Omental fat pad (tissue), 4 donors: ENCODE measurements at places on chromosomes 13 and 19. TPM values are rescaled to one million over a fixed set of nuclear protein-coding genes. Genes with fewer than 3 reads are reported as not detected.
A peak's percentile ranks its signal among the peaks of the same experiment; 100 is the strongest.

ZNF682 gene
- total RNA-seq, result 1.5 TPM

CYP2F1 gene
- total RNA-seq, result not detected

SYNE4 gene
- total RNA-seq, result not detected

DNA sequence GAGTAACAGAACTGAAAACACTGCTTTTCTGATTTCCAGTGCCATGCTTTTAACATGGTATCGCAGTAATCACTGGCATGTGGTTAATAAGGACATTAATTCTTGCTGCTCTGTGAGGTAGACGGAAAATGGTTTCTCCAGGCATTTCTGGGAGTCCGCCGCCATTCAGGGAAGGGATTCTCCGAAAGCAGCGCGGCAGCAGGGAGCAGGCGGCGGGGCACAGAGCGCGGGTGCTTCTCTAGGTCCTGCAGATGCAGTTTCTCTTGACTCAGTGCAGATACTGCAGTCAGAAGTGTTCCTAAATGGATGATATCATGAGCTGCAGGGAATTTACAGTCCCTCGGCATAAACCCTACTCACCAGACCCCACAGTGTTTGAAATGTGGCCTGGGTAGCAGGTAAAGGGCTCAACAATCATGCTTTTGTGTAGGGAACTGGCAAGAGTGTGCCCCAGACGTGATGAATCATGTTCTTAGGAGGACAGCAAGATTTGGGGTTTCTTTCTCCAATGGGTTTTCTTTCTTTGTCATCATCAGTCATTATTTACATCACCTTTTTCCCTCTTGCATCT lies 338.6 kb upstream of the ARGLU1 start:
- no peak for DNase-seq

GRCh38 chr19:980133-980998 lies 3.8 kb upstream of the WDR18 start:
- DNase-seq, result no peak

- no peak for DNase-seq
Observed at GRCh38 chr19:4365341-4365740, 22.0 kb downstream of the MPND start.

- no peak for DNase-seq
Observed at GRCh38 chr13:27405546-27406134, 18.8 kb upstream of the GTF3A start.

DNA sequence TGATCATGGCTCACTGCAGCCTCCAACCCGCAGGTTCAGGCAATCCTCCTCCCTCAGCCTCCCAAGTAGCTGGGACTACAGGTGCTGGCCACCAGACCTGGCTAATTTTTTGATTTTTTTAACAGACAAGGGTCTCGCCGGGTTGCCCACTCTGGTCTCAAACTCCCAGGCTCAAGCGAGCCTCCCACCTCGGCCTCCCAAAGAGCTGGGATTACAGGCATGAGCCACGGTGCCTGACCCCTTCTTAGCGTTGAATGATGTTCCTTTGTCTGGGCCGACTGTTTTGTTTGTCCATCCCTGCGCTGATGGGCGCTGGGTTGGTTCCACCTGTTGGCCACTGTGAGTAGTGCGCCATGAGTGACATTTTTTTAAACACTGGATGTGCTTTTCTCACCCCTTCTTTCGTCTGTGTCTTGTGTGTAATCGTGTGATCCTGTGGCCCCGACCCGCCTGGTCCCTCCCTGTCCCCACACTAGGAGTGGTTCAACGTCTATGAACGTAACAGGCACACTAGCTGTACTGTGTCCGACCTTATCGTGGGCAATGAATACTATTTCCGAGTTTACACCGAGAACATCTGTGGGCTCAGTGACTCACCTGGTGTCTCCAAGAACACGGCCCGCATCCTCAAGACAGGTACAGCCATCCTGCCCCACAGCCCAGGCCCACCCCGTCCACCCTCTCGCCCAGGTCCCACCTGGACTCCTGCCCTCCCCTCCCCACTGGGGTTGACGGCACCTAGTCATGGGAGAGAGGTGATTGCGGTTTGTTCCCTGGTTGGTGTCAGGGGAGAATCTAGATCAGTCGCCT lies 15.0 kb upstream of the EMC10 start:
- no peak for DNase-seq

- no peak for DNase-seq
Observed at GRCh38 chr13:28349907-28350654, 144.8 kb downstream of the FLT1 start.

DNA sequence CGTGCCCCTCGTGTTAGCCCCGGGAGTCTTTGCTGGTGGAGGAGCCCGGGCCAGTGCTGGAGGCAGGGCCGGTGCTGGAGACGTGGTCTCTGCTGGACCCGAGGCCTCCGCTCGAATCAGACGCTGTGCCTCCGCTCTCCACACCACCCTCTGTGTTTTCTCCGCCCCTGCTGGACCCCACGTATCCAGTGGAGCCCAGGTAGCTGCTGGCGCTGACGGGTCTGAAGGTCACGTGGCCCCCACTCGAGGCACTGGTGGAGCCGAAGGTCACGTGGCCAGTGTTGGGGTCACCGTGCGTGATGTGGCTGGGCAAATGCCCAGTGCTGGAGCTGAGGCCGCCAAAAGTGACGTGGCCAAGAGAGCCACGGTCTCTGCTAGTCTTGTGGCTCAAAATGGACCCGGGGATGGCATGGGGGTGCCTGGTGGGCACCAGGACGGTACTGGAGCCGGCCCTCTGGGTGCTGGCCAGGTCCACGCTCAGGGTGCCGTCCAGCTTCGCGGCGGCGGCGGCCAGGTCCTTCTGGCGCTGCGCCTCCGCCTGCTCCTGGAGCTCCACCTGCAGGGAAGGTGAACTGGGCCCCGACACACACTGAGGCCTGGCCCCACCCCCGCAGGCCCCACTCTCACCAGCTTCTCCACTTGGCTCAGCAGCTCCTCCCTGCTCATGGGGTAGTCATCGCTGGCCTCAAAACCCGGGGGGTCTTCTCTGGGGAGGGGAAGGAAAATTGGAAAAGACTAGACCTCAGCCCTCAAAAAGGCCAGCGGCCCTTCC lies 27.3 kb downstream of the ZNF114 start:
- no peak for DNase-seq

GRCh38 chr13:44484562-44485138 lies 91.5 kb downstream of the TSC22D1 start:
- no peak for DNase-seq

GRCh38 chr19:40549007-40549708 lies 27.5 kb upstream of the SHKBP1 start:
- peak; percentile 40 for DNase-seq

DNA sequence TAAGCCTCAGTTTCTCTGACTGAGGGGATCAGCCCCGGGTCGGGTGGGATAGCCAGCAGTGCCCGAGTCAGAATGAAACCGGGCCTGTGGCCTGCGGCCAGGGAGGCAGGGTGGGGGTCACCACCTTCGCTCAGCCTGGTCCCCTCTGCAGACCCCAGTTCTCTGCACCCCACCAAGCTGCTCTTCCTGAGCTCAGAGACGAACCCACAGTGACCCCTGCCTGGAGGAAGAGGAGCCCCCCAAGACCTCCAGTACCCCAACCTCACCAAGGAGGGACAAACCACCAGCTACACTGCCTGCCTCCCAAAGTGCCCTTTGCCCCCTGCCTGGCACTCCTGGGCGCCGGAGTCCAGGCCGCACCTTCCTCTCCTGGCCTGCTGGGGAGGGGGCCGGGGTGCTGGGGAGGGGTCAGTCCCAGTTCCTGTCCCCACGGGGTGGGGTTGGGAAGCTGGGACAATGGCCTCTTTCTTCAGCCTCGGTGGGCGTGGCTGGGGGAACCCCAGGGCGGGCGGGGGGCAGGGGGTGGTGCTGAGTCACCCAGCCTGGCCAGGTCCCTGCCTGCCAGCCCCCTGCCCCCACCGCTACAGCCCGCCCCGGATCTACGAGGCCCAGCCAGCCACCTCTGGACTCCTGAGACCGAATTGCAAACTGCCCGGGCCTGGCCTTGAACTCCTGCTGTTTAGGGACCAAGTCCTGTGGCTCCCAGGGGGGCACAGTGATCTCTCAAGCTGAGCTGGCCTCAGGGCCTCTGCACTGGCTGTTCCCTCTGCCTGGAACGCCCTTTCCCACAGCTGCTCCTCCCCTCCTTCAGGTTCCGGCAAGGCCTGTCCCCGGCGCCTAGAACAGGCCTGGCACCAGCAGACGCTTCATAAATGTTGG lies 14.3 kb downstream of the ZBTB7A start:
- DNase-seq, result no peak

GRCh38 chr13:43220873-43221595 lies 197.6 kb downstream of the DNAJC15 start:
- DNase-seq, result no peak
